ENCODE measurements at places on chromosomes 6 and 20.
A peak's percentile ranks its signal among the peaks of the same experiment; 100 is the strongest.

- no peak for DNase-seq
These were observed 170.3 kb upstream of the SNX9 start for GRCh38 chr6:157652601-157653363.

DNA sequence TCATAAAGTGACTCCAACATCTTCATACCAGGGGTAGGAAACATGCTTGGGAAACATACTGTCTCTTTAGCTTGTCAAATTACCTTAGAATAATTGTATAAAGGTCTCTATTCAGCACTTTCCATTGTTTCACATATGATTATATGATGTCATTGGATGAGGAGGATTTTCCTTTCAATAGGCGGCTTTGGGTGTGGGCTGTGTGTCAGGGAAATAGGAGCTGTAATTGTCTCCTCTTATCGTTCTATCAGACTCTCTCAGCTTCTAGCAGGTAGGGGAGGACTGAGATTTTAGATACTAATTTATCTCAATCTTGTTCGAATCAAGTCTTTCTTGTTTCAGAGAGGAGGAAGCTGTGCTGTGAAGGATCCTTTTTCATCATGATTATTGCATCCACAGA, 179.4 kb upstream of the OLIG3 start:
- no peak for DNase-seq

DNA sequence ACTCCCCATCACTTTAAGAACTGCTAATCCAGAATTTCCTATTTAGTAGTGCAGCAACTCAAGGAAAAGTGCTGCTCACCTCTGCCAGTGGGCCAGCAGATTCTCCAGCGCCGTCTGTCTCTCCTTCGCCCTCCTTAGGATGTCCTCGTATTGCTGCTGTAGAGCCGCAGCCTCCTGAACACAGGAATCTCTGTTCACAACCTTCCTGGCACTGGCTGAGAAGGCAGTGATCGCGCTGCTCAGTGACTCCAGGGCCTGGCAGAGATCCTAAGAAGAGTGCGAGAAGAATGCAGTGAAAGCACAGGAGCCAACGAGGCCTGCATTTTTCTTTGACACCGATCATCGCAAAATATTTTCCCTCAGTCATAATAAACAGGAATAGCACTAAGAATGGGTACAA, 209.0 kb downstream of the SYNE1 start:
- no peak for DNase-seq

DNA sequence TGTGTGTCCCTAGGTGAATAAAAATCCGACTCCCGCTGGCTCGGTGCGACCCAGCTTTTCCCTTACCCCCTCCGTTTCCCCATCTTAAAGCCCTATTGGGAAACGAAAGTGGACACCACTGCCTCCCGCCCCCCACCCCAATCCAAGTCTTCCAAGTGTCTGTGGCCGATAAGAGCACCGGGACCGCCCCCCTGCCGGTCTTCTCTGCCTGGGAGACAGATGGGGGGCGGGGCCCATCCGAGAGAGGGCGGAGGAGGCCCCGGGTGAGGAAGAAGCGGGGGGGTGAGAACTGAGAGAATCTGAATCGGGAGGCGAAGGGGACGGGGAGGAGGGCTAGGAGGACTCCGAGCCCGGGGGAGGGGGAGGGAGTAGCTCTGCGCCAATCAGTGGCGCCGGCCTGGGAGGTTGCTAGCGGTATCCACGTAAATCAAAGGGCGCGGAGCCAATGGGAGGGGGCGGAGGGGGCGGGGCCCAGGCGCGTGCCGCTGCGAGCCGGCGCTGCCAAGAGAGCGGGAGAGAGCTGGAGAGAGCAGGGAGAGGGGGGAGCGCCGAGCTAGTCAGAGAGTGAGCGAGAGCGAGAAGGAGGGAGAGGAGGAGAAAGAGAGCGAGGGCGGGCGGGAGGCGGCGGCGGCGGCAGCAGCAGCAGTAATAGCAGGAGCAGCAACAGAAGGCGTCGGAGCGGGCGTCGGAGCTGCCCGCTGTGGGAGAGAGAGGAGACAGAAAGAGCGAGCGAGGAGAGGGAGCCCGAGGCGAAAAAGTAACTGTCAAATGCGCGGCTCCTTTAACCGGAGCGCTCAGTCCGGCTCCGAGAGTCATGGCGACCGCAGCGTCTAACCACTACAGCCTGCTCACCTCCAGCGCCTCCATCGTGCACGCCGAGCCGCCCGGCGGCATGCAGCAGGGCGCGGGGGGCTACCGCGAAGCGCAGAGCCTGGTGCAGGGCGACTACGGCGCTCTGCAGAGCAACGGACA, at the start of gene POU3F2:
Gene POU3F2, plus strand, starts transcription at position 515 of the 972 bp plus-strand sequence. Its CDS starts 300 bp downstream, at position 815.
- DNase-seq: peak; percentile 20

DNA sequence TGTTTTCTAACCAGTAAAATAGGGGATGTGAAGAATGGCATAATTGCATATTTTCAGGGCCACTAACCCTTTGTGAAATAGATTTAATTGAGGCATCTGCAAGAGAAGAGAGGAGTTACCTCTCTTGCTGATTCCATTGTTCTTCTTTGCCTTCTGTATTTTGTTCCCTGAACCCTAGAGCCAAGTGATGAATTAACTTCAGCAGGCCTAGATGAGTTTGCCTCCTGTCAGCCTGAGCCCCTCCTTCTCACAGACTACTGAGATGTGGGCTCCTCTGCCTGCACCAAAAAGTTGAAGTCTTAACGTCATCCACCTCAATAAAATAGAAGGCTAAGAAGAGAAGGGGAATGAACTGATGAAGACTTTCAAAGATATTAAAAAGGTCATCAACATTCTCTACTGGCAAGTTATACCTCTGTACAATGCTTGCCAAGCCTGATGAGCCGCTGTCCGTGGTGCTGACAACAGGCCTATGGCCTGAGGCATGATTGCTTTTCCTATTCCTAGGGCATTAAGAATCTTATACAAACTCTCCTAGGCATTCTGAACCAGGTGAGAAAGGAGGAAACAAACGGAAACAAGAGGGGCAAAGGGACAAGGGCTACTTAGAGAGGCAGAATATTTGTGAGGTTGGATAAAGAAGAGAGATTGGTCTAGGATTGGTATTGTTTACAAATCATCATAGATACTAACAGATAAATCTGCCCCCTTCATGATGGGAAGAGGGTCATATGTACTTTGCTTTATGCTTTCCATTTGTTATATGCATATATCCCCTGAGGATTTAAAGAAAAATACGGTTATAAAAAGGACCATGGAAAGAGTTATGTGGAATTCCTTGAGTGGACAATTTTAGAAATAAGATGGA, 46.8 kb downstream of the CD24 start:
- peak; percentile 22 for DNase-seq

GRCh38 chr6:89749918-89750317, 69.7 kb downstream of the MDN1 start:
- DNase-seq: no peak

Data from inflammatory macrophage (primary cell).